ENCODE measurements at places on chromosomes 2 and 18.

GRCh38 chr2:31296641-31297287 is 62.8 kb downstream of the EHD3 start:
- no peak for DNase-seq

GRCh38 chr2:10471955-10472354 is 23.8 kb upstream of the ODC1 start:
- DNase-seq = no peak

DNA sequence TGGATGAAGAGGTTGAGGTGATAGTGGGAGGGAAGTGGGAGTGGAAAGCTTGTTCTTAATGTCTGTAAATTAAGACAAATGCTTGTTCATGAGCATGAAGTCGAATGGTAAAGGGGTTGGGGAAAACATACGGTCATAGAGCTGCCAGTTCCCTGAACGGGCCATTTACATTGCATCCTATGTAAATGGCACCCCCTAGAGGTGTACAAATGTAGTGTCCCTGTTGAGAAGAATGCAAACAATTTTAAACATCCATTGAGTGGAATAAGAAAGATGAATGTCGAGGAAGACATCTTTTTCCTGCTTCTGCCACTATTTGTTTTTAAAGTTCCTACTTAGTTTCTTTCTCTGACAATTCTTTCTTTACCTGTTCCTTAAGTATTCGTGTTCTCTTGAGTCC is 155.7 kb downstream of the RDH14 start:
- DNase-seq = no peak

- DNase-seq = no peak
These were observed 621.2 kb downstream of the CNTNAP5 start for GRCh38 chr2:124646166-124646815.

DNA sequence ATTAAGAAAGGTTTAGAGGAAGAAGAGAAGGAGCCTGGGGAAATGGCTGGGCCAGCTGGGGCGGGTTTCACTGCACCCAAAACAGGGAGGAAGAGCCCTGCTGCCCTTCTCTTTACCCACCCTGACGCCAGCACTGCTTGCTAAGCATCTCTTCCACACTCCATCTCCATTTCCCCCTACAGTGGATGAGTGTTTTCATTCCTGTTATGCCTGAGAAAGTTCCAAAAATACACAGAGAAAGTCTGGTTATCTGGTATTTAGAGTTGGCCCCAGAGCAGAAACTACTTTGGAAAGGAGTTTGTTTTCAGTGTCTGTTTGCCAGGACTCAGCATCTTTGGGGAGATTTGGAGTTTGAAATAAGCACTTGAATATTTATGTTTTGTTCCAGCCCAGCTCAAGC is 451.0 kb downstream of the SLC4A3 start:
- no peak for DNase-seq

DNA sequence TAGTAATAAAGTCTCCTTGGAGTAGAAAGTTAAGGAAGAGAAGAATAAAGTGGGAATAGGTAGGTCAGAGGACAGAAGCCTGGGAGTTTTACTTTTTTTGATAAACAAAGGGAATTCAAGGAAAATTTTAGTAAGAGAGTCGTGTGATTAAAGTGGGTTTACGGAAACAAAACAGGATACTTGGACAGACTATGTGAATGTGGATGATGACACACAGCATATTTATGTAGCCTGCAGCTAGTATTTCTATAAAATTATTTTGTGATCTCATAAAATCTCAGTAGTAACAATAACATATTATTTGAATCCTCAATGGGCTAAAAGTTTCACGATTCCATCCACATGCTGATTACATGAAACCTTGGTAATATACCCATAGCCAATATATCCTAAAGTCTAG is 450.7 kb upstream of the PIK3C3 start:
- DNase-seq = no peak

Data from stimulated activated CD4-positive, alpha-beta T cell treated with anti-CD3 and anti-CD28 coated beads, TNF-alpha, amount 100 ng/mL, for 1 hour (primary cell).